ENCODE measurements at places on chromosomes 11 and 22.

- DNase-seq, result no peak
Measured at GRCh38 chr22:36439481-36440271, 41.8 kb downstream of the TXN2 start.

DNA sequence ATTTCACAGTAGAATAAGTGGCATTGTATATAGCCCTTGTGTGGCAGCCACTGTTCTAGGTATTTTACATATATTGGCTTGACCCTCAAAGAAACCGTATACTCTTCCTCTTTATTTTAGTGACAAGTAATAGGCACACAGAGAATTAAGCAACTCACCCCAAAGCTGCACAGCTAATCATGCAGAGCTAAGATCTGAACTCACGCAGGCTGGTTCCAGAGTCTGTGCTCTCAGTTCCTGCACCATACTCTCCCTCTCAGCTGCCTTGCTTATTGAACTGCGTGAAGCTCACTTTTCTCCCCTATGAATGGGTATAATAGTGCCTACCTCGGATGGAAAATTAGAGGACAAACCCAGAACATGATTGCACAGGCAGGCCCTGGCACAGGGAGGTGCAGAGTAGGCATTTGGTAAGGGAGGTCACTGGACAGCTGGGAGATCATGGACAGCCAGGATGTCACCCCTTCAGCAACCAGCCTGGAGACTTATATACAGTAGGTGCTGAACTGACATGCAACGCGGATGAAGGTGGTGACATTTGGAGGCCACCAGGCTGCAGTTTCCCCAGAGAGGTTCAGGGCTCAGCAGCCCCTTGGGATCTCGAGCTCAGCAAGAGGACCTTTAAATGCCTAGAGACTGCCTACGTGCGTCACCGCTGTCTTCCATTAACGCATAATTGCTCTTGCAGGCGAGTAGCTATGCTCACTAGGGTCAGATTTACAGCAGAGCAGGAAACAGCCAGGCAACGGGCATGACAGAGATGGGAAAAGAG is 78.4 kb upstream of the TP53I11 start:
- DNase-seq, result no peak

GRCh38 chr11:116148056-116148455 is 624.7 kb downstream of the BUD13 start:
- DNase-seq, result no peak

DNA sequence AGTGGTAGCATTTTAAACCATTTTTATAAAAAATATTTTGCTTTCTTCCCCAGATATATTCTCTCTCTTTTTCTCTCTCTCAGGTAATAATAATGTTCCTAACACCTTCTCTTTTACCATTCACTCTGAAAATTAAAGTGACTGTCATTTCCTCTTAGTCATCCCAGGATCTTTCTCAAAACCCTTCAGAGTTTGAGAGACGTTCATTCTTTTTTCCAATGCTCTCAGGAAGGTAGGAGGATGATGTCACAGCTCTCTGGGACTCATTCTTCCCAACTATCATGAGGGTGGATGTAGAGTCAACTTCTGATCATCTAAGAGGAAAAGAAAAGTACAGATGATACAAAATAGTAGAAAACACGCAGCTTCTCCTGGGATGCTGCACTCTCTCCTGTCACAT is 60.2 kb upstream of the CRTAM start:
- DNase-seq, result no peak

DNA sequence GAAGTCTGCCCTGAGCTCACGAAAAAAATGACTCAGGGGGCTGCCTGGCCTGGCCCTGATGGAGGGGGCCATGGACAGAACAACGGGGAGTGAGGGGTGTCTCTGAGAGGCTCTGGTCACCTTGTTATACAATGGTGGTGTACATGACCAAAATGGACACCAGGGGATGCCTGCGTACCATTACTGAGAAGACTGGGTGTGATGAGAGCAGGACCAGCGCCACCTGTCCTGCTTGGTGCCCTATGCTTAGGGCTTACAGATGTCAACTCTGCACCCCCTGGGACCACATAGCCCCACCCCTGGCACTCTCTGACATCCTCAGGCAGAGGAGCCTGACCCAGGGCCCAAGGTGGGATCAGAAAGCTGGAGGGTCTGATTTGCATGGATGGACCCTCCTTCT is 104.8 kb downstream of the ZNF280B start:
- no peak for DNase-seq

- no peak for DNase-seq
Measured at GRCh38 chr11:120400564-120401364, 64.6 kb downstream of the ARHGEF12 start.

DNA sequence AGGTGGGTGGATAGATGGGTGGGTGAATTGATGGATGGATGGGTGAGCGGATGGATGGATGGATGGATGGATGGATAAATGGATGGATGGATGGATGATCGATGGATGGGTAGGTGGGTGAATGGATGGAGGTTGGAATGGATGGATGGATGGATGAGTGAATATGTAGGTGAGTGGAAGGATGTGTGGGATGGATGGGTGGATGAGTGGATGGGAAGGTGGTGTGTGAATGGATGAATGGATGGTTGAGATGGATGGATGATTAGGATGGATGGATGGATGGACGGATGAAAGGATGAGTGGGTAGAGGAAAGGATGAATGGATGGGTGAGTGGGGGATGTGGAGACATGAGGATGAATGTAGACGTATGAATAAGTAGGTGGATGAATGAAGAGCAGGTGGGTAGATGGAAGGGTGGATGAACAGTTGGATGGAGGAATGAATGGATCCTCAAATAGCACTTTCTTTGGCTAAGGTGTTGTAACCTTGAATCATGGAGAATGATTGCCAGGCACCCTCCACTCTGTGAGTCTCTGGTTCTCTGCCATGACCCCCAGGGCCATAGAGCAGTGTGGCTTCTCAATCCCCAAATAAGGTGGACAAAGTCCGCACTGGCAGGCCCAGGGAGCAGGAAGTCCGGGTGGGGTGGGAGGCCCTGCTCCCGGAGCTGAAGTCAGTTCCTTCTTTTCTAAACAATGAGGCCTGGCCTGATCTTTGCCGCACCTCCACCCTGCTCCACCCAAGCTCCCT is 36.9 kb downstream of the IGF2 start:
- DNase-seq, result no peak

DNA sequence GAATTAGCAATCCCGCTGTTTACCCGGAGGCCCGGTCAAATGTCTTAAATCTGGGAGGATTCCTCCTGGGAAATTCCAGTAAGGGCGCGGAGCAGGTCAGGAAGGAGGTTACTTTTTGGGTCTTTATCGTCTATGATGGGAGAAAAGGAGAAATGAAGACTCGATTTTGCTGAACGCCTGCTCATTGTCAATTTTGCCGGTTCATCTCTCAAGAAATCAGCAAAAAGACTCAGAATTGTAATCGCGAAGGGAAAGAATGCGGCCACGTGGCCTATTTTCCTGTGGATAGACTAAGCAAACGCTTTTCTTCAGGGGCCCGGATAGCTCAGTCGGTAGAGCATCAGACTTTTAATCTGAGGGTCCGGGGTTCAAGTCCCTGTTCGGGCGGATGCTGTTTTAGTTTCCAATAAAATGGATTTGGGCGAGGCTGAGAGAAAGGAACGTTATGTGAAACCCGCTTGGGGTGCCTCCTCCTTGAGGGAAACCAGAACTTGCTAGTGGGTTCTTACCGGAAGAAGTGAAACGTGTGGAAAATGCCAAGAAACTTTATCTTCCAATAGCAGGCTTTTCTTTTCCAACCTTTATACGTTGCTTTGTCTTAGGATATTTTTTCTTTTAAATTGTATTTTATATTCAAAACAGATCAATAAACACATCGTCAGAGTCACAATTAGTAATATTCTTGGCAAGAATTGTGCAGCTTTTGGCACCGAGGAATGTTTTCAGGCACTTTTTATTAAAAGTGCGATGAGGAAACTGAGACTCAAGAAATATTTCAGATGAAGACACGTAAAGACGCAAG is 45.0 kb downstream of the OR4D9 start:
- DNase-seq, result peak; percentile 5

DNA sequence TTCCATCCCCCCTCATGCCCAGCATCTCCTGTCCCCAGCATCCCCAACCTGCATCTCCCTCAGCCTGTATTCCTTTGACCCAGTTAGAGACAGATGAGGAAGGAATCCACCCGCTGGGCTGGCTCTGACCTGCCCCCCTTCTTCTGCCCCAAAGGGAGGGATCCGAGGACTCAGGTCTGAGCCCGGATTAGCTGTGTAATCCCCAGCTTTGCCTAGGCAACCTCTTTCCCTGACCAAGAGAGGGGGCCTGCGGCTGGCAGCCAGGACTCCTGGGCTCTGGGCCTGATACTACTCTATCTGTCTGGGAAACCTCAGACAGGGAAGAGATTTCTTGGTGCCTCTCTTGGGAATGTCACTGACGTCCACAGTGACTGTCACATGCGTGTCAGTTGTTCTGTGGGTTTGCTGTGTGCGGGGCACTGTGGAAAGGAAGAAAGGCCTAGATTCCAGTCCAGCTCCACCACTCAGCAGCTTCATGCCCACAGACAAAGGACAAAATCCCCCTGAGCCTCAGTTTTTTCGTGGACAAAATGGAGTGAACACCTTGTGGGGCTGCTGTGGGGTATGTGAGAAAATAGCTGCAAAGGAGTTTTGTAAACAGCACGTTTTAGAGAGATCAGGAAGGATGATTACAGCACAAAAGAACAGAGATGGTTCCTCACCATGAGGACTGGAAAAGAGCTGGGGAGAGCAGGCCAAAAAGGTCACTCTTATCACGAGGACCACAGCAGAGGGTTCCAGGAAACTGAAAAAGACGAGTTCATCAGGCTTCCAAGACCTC is 1.3 kb upstream of the NDUFV1 start:
- no peak for DNase-seq
